ENCODE measurements at places on chromosomes 2 and 18. TPM values are rescaled to one million over a fixed set of nuclear protein-coding genes. Genes with fewer than 3 reads are reported as not detected.

PDE1A gene
- not detected for total RNA-seq

- no peak for DNase-seq
Observed at GRCh38 chr18:54255141-54255540, 14.2 kb upstream of the POLI start.

DNA sequence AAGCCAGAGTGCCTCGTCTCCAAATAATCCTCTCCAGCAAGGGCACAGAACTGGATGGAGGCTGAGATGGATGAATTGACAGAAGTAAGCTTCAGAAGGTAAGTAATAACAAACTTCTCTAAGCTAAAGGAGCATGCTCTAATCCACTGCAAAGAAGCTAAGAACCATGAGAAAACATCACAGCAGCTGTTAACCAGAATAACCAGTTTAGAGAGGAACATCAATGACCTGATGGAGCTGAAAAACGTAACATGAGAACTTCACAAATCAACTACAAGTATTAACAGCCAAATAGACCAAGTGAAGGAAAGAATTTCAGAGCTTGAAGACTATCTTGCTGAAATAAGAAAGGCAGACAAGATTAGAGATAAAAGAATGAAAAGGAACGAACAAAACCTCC lies 32.3 kb downstream of the WDPCP start:
- no peak for DNase-seq

- no peak for DNase-seq
Observed at GRCh38 chr2:149329489-149330126, 779 bp upstream of the LYPD6 start.

MTA3 gene
- total RNA-seq = 31.9 TPM

MSTN gene
- total RNA-seq = not detected

DNA sequence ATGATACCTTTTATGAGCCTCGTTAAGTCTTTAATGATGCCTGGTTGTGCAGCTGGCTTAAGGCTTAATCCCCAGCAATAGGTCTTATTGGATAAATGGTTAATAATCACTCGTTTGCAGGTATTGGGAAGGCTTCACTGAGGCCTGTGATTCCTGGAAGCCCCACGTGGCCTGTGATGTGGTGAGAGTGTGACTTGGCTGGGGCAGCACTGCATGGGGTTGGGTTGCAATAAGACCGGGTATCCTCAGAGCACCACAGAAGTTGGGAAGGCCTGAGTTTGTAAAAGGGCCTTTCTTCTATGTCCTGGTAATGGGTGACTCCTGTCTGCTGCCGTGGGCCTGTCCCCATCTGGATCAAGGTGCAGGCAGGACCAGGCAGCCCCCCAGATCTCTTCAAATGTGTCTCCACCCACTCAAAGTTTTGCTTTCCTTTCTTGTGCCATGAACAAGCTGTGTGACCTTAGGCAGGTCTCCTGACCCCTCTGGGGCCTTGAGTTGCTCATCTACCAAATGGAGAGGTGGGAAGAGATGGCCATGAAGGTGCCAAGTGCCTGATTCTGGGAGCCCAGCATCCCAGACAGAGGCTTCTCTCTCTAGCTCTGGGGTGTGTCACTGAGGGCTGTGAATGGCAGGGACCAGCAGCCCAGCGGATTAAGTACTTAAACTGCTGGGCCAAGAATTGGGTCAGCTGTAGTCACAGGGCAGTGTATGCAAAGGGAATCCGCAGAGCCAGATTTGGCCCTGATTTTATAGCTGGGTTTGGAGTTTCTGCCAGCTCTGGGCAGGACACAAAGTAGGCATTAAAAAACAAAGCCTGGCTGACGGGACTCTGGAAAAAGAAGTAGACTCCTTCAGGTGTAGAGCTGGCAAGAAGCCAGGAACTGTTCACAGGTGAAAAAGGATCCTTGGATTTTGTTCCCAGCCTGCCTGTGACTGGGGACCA lies 24.4 kb downstream of the LBH start:
- DNase-seq = peak; percentile 39

All from activated naive CD4-positive, alpha-beta T cell treated with anti-CD3 and anti-CD28 coated beads for 36 hours (primary cell).